ENCODE measurements at places on chromosomes 5 and 9.

DNA sequence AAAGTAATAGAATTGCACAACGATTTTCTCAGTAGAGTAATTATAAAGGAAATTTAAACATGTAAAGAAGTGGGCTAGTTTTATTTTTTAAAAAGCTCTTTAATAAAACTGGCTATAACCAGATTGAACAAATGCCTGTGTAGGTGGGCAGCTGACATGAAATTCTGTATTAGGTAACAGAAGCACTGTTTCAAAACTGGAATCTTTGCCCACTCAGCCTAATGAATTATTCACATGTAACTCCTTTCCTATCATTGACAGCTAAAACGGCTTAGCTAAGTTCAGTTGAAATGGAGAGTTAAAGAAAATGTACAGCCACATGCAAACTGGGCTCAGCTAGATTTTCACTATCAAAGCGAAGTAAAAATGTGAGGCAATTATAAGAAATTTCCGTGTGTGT, 1300.1 kb upstream of the ACO1 start:
- no peak for DNase-seq

DNA sequence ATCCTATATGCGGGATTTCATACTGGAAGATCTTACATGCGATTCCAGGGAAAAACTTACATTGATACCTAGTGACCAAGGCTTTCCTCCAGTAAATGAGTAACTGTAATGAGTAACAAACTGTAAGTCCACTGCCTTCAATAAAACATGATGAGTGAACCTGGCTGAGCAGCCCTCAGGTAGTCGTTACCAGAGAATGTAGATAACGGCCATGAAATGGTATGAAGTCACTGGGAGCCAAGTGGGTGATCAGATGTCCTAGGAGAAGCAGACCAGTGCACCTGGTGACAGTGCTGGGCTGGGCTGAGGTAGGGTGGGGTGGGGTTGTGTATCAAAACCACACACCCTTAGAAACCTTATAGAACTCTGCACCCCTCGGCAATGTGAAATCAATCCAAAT, 203.6 kb downstream of the ALDH1A1 start:
- no peak for DNase-seq

DNA sequence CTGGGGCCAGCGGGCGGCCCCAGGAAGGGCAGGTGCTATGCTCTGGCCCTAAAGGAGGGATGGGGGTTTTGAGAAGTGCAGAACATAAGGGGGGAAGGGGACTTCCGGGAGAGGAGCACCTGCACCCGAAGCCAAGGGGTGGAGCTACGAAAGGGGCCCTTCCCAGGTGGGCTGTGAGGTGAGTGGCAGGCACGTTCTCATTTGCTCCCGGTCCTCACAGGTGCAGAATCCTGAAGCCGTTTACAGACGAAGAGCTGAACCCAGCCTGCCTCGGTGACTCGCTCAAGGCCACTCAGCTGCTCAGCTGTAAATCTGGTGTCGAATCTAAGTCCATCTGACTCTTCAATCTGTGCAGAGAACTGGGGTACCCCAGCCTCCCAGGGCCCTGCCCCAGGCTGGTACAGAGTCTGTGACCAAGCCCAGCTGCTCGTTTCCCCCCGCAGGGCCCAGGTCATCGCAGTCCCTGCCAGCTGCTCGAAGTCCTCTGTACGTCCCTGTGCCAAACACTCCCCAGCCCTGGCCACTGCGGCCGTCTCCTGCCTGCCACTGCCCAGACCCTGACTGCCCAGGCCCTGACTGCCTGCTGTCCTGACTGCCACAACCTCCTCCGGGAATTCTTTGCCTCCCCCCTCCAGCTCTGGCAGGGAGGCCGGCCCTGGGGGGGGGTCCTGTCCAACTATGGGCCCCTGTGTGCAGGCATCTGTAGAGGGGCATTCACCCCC, 53.8 kb upstream of the RXRA start:
- no peak for DNase-seq

DNA sequence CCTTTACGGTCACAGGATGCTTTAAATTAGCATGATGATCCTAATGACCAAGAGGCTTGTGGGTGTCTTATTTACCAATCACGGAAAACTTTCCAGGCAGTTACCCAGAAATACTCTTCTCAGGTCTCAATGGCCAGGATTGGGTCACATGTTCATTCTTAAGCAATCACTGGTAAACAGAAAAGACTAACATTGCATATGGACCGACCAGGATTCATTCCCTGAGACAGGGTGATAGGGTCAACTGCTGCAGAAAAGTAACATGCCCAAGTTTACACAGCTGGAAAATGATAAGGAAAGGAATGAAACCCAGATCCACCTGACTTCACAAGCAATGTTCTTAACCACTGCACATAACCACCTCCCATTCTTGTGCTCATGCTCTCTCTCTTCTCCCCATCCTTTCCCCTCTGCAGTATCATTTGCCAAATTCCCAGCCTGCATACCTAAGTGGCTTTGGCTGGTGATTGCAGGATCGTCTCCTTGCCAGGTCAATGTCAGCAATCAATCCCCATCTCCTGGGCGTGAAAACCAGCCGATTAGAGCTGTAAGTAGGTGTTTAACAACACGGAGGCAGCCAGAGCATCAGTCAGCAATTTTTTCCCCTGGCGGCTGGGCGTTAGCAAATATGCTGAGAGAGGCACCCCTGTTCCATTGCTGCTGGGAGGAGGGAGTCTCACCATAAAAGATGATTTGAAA, 219.4 kb downstream of the NMUR2 start:
- DNase-seq: no peak

Measured in fibroblast of skin of right quadriceps (primary cell).